NCI-H187 treated with DMSO at 0.1 percent for 48 hours (cell line): ENCODE measurements at places on chromosomes 7 and 10.

- no peak for DNase-seq
Measured at GRCh38 chr10:35813219-35813618, 171.1 kb upstream of the FZD8 start.

DNA sequence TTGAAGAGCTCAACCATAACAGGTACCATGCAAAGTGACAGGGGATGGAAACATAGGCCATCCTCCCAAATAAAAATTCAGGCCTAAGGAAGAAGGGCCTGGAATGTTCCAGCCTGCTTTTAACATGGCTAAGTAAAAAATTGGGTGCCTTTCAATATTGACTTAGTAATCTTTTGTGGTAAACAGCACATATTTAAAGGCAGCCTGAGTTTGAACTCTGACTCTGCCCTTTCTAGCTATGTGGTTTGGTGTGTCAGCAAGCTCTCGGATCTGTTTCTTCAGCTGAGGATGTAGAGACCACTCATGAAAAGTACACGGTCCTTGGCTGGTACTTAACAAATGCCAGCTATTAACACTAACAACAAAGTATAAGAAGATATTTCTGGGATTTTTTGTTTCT, 191.8 kb upstream of the CDCA7L start:
- DNase-seq = no peak

DNA sequence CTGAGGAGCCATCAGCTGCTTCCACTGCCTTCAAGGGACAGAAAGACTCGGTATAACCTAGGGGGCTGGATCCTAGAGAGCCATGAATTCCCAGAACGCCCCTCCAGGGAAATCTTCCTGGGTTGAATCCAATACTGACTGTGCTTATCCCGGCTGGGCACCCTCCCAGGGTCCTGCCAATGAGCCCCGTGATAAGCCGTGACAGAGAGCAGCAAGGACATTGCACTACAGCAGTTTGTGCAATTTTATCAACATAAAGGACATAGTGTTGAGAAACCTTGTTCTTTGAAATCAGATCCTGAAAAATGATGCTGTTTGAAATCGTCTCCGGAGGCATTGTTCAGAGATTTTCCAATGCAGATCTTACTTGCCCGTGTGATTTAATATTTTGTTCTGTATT, 18.8 kb downstream of the AKR1B1 start:
- DNase-seq = no peak

DNA sequence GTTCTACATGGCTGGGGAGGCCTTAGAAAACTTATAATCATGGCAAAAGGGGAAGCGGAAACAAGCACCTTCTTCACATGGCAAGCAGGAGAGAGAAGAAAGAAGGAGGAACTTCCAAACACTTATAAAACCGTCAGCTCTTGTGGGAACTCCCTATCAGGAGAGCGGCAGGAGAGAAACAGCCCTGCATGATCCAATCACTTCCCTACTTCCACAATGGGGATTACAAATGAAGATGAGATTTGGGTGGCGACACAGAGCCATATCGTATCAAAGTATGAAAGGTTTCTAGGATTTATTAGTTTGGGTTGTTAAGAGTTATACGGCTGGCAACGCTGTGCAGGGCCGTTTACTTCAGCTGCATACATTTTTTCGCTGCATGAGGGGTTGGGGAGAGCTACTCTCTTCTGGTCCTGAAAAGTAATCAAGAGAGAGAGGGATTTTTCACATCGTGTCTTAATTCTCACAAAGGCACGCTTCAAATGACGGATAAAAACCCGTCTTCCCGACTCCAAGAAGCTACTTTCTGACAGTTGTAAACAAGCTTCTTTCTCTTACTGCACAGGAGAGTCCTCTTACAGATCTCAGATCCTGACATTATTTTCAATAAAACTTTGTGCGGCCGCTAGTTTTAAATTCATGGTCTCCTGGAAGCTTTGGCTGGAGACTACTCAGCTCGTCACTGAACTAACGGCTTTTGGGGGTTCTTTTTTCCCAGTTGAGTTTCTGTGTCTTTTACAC, 751 bp upstream of the GTPBP10 start:
- no peak for DNase-seq

DNA sequence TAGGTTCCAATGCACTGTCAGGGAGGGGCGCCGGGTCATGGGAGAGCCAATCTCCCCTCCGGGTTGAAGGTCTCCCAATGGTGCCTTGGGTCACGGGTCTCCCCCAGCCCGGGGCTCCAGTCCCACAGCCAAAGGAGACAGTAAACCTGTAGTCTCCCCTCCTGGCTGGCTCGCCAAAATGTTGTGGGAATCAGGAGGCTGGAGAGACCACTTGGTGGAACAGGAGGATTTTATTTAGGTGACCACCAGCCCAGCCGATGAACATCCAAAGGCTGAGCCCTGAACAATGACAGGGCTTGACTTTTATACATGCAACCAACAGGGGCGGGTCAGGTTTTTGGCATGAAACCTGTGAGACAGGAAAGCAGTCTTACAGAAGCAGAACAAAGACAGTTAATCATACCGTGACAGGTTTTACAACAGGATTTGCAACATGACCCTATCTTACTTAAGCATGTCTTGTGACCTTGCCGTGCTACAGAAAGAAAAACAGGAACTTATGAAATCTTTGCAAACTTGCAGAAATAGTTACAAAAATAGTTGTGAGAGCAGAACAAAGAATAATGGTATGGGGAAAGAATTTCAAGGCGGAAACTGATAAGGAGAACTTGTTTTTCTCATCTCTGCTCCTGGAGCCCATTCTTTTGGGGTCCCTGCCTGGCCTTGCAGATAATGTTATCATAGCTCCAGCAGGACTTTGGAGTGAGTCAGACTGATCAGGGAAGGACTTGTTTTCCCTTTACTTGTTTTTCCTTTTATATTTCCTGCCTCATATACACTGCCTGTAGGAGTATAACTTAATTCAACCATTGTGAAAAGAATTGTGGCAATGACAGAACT, 7.1 kb downstream of the ERV3-1 start:
- no peak for DNase-seq

DNA sequence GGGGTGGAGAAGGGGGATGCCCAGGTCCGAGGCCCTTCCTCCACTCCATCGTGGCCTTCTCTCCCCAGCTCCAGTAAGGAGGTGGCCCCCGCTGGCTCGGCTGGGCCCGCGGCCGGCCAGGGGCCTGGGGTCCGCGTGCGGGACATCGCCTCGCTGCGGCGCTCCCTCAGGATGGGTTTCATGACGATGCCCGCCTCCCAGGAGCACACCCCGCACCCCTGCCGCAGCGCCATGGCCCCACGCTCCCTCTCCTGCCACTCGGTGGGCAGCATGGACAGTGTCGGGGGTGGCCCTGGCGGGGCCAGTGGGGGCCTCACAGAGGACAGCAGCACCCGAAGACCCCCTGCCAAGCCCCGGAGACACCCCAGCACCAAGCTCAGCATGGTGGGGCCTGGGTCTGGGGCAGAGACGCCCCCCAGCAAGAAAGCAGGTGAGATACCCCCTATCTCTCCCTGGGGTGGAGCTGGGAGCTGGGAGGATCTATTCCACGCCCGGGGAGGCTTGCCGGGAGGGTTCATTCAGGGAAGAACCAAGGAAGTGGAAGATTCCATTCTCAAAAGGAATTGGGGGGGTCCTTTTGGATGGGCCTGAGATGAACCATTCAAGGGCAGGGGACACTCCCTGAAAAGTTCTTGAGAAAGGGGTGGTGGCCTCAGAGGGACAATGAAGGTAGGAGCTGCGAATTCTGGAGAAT, 3.2 kb downstream of the NYAP1 start:
- no peak for DNase-seq

GRCh38 chr10:71392292-71392691, 4.4 kb upstream of the CDH23 start:
- no peak for DNase-seq

GRCh38 chr10:14608381-14609001, 166.2 kb downstream of the FAM107B start:
- no peak for DNase-seq

- DNase-seq = no peak
Measured at GRCh38 chr7:15685358-15686294, 857 bp downstream of the MEOX2 start.

DNA sequence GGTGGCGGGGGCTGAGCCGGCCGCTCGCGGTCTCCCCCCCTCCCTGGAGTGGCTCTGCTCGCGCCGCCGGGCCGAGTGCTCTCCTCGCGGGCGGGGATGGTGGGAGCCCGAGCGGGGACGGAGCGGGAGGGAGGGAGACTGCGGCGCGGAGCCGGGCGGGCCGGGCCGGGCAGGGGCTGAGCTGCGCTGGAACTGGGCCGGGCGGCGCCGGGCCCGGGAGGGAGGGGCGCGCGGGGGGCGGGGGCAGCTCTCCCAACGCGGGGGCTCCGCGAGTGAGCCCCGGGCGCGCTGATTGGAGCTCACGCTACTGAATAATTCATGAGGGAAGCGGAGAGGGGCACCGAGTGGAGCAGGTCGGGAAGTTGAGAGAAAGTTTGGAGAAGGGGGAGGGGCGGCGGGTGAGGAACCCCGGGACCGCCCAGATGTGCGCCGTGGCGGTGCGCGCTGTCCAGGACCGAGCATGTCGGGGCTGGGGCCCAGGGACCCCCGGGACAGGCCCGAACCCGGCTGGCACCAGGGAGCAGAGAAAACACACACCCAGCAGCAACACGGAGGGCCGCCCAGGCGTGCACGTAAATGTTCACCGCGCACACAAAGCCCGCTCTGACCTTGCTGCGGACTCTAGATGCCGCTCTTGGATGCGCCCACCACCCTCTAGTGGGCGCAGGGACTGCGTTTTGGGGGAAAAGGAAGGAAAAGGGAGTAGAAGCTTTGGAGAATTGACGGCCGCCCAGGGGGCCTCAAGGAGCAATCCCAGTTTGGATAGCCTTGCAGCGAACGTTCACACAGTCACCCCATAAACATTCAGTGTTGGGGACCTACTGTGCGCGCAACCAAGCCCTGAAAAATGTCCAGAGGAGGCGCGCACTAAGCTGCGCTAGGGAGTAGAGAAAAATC, at the start of gene EPHB4:
Gene EPHB4 (minus strand): TSS at position 194 of the 897 bp plus-strand sequence. CDS start 493 bp downstream, outside the sequence.
- no peak for DNase-seq

- DNase-seq = no peak
Measured at GRCh38 chr10:90396721-90397120, 461.1 kb downstream of the HTR7 start.

GRCh38 chr10:25999295-25999981, 65.4 kb downstream of the MYO3A start:
- no peak for DNase-seq

GRCh38 chr10:86693721-86694369, 25.5 kb downstream of the LDB3 start:
- DNase-seq = no peak

- no peak for DNase-seq
Measured at GRCh38 chr10:60917331-60918280, 26.4 kb downstream of the RHOBTB1 start.

- peak; percentile 41 for DNase-seq
Measured at GRCh38 chr10:67763499-67764011, 67.6 kb upstream of the CTNNA3 start.

DNA sequence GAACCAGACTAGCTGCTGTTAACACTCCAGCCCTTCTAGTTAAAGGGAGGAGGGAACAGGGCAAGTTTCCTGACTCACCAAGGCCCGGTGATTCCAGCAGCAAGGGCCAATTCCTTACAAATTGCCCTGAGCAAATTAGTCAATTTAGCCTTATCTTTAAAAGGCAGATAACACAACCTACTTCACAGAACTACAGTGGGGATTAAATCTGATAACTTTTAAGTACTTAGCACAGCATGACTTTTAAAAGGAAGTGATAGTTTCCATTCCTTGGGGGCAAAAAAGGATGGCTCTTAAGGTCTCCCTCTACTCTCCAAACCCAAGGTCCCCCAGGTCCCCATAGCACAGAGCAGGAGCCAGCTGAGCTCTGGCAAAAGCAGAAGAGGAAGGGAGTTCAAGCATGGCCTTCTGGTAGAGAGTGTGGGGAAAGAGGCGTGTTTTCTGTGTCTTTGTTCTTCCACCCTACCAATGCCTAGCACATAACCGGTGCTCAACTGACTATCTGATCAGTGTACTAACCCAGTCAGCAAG, 4.0 kb downstream of the CDCA7L start:
- DNase-seq = no peak

GRCh38 chr7:21355406-21355874, 72.4 kb upstream of the SP4 start:
- no peak for DNase-seq

GRCh38 chr10:28796606-28797512, 119.5 kb downstream of the BAMBI start:
- no peak for DNase-seq

DNA sequence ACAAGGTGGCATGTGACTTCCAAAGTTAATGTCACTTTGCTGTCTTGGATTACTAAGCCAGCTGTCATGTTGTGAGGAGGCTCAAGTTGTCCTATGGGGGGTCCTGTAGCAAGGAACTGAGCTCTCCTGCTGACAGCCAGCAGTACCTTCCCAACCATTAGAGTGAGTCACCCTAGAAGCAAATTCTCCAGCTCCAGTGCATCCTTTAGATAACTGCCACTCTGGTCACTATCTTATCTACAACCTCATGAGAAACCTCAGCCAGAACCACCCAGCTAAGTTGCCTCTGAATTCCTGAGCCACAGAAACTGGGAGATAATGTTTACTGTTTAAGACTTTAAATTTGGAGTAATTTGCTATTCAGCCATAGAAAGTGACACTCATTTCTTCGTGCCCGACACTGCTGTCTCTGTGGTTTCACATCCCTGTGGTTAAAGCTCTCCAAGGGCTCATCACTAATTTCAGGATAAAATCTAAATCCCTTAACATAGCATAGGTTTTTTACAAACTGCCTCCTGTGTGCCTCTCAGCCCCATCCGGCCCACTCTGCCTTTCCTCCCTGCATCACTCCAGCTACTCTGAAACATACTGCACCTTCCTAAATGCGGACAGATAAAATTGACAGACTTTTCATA, 83.5 kb downstream of the PRR15 start:
- no peak for DNase-seq

DNA sequence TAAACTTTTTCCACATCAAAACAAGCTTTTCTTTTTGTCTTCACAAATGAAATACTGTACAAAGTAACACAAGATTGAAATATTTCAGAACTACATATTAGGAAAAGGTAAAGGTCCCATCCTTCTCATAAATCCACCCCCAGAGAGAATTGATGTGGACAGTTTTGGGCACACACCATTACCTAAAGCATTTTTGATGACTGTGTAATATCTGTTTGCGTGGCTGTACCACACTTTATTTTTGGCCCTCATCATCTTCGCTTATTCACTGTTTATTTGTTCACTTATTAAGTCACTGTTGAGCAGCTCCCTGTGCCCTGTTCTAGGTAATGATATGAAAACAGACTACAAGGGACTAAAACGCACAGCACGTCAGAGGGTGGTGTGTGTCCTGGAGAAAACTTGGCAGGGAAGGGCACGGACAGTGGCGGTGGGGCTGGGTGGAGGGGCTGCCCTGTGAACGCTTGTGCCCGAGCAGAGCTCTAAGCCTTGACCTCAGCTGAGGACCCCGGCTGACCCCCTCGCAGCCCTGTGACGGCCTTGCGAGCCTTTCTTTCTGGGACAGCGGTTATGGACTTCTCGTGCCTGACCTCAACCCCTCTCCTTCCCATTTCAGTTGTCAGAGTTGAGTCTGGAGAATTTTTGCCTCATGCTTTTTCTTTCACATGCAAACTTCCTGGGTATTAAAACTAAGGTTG, 241.3 kb downstream of the EMX2 start:
- DNase-seq = no peak
